ENCODE measurements at places on chromosomes 2 and 18. TPM values are rescaled to one million over a fixed set of nuclear protein-coding genes. Genes with fewer than 3 reads are reported as not detected.

DNA sequence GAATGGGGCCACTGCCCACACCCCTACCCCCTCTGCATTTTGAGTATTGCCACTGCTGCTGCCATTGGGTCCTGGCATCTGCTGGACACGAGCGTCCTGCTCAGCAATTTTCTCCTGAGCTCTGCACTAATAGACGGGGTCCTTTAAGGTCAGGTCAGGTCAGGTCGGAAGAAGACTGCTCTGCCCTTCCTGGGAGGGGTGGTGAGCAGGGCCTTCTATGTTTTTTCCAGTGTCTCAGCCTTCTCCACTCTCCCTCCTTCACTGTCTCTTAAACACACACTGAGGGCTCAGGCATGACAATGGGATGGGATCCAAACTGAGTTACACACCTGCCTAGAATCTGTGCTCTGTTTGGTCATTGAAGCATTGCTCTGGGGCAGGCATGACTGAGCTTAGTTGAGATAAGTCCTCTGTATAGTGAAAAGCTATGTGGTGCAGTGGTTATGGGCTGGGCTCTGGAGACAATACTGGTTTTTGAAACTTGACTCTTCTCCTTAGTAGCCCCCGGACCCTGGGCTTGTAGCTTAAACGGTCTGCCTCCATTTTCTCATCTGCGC is 10.6 kb downstream of the MYO1B start:
- H3K27me3 ChIP-seq: no peaks in the 10 kb centered on the region
- no peak overlapping the region for H3K4me3 ChIP-seq
- DNase-seq: no peak
- H3K4me1 ChIP-seq: peaks cover 71% of the 10 kb centered on the region

The TSPYL6 gene
- not detected for total RNA-seq

GRCh38 chr2:12716032-12716281 is 779 bp upstream of the TRIB2 start:
- H3K27me3 ChIP-seq: peaks cover 6% of the 10 kb centered on the region
- H3K4me1 ChIP-seq: peaks cover 25% of the 10 kb centered on the region
- peak overlapping the region; percentile 55 for H3K4me3 ChIP-seq

GRCh38 chr18:24544949-24545348 is 84.5 kb downstream of the HRH4 start:
- no peak overlapping the region for H3K27ac ChIP-seq
- no peaks in the 10 kb centered on the region for H3K27me3 ChIP-seq
- no peak for DNase-seq
- no peaks in the 10 kb centered on the region for H3K4me1 ChIP-seq

DNA sequence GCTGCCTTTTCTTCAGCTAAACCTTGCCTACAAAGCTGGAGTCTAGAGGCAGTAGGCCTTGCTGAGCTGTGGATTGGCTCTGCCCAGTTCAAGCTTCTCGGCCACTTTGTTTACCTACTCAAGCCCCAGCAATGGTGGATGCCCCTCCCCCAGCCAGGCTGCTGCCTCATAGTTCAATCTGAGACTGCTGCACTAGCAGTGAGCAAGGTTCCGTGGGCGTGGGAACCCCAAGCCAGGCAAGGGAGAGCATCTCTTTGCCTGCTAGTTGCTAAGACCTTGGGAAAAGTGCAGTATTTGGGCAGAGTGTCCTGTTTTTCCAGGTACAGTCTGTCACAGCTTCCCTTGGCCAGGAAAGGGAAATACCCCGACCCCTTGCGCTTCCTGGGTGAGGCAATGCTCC is 68.9 kb downstream of the VAPA start:
- H3K27me3 ChIP-seq: peaks cover 4% of the 10 kb centered on the region
- no peak overlapping the region for H3K4me3 ChIP-seq
- peaks cover 7% of the 10 kb centered on the region for H3K4me1 ChIP-seq
- H3K36me3 ChIP-seq: no peaks in the 10 kb centered on the region
- H3K27ac ChIP-seq: no peak overlapping the region

DNA sequence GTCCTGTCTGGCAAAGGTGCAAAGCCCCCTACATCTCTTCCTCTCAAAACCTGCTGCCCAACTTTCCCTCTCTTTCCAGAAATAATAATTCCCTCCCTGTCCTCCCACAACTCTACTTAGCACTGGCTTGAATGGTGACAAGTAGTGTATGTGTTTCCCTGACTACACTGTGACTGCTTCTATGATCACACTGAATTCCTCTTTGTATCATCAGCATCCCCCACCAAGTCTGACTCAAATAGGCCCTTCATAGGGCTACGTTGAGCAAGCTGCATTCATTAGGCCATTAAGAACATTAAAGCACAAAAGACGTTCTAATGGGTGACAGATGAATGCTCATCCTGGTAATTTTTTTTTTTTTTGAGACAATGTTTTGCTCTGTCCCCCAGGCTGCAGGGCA is 13.7 kb upstream of the ST3GAL5 start:
- H3K4me3 ChIP-seq: no peak overlapping the region
- H3K27me3 ChIP-seq: no peaks in the 10 kb centered on the region
- no peak overlapping the region for H3K27ac ChIP-seq
- H3K36me3 ChIP-seq: no peaks in the 10 kb centered on the region

The ASB18 gene
- total RNA-seq: not detected

DNA sequence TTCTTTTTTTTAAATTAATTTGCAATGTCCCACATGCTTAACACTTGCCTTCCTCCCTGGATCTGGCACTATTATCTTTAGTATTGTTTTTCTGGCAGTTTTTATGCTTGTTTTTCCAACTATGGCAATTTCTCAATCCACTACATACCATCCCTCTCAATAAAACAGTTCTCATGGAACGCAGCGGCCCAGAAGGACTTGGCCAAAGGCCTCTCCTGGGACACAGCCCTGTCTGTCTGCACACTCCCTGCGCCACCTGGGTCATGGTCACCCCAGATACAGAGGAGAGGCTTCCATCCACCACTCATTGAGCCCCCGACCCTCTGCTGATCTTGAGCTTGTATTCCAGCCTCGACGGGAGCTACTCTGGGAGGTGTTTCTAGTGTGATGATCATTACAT is 91.2 kb downstream of the TWIST2 start:
- H3K4me3 ChIP-seq: no peak overlapping the region
- DNase-seq: no peak
- no peaks in the 10 kb centered on the region for H3K36me3 ChIP-seq
- H3K27me3 ChIP-seq: peaks cover 65% of the 10 kb centered on the region
- no peak overlapping the region for H3K27ac ChIP-seq
- no peaks in the 10 kb centered on the region for H3K4me1 ChIP-seq

The DSG4 gene
- not detected for total RNA-seq

DNA sequence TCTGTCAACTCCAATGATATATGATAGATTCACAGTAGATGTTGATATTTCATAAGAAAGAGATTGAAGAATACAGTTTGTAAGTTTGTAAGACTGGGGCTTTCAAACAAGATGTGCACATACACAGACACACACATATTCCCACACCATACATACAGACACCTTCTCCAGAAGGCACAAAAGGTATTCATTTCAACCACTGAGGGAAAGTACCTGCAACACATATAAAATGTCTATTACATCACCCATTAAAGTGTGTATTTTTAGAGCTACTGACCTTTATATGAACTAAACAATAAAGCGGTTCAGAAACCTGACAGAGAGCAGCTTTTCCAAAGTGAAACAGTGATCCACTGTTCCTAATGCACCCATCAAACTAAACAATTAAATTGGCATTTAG is 53.3 kb downstream of the CCDC148 start:
- no peak for DNase-seq
- no peaks in the 10 kb centered on the region for H3K4me1 ChIP-seq
- H3K4me3 ChIP-seq: no peak overlapping the region

DNA sequence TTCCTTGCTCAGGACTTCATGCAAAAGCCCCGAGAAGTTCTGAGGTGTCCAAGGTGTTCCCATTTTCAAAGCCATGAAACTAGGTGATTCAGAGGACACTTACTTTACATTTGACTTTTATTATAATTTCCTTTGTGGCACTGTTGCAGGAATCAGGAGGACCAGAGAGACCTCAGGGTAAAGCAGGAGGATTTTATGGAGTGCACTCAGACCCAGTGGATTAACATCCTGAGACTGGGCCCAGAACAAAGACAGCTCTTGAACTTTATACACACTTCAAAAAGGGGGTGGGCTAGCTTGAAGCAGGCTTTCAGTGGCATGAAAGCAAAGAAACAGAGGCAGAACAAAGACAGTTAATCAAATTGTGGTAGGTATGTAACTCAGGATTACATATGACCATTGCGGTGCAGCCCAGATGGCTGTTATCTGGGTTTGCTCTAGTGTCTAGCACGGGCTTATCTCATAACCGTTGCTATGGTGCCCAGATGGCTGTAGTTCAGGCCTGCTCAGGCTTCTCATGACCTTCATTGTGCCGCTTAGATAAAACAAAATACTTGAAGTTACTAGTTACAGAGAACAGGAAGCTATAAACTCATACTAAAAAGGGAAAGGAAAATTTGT is 39.4 kb downstream of the TMEM182 start:
- no peak for DNase-seq
- H3K27me3 ChIP-seq: no peaks in the 10 kb centered on the region
- peaks cover 37% of the 10 kb centered on the region for H3K4me1 ChIP-seq
- no peak overlapping the region for H3K4me3 ChIP-seq
- H3K27ac ChIP-seq: no peak overlapping the region
- peaks cover 19% of the 10 kb centered on the region for H3K36me3 ChIP-seq

DNA sequence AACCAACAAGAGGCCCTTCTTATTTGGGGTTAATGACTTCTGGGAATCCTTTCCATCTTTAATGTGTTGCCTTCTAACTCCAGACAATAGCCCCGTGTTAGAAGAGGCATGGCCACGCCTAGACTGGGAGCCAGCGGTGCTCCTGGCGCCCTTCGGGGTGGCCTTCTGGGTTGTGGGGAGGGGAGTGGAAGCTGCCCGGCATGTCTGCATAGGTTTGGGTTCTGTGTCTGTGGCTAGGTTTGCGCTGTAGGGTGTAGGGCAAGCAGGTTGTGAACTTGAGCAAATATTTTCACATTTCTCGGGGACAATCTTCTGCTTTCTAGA is 40.4 kb downstream of the CELF4 start:
- peaks cover 82% of the 10 kb centered on the region for H3K27me3 ChIP-seq
- no peaks in the 10 kb centered on the region for H3K4me1 ChIP-seq
- no peak overlapping the region for H3K4me3 ChIP-seq
- H3K27ac ChIP-seq: no peak overlapping the region
- DNase-seq: no peak
- H3K36me3 ChIP-seq: no peaks in the 10 kb centered on the region

The SCN1A gene
- total RNA-seq: 39.4 TPM

GRCh38 chr18:29711932-29712331 is 1330.6 kb downstream of the DSC3 start:
- DNase-seq: no peak
- H3K36me3 ChIP-seq: no peaks in the 10 kb centered on the region
- no peak overlapping the region for H3K4me3 ChIP-seq
- no peak overlapping the region for H3K27ac ChIP-seq
- no peaks in the 10 kb centered on the region for H3K27me3 ChIP-seq

DNA sequence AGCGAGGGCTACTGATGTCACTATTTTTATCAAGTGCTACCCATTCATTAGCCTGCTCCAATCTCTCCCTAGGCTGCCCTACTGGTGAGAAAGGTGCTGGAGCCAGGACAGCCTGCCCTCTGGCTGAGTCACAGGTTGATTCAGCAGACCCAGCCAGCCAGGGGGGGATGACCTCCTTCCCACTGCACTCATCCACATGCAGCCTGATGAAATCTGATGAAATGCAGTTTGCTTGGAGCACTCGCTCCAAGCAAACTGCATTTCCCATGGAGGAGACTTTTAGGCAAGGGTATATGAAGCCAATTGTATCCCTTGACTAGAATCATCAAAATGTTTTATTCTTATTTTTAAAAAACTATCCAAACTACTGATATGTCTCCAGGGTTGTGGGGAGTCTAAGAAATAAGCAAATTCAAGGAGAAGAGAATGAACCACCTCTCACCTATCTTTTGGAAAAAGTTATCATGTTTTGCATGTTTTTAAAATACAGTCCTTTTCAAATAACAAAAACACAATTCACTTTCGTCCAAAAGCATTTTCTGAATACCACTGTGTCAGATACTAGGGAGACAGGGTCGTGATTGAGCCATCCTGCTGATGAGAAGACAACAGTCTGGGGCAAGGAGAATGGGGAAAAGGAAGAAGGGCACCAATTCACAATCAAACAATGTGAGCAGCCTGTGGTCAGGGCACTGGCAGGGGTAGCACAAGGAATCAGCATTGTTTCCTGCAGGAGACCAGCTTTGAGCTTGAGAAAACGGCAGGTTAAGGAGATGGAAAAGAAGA is 128.3 kb downstream of the AFF3 start:
- H3K27ac ChIP-seq: no peak overlapping the region
- H3K4me3 ChIP-seq: no peak overlapping the region
- H3K27me3 ChIP-seq: no peaks in the 10 kb centered on the region
- no peaks in the 10 kb centered on the region for H3K36me3 ChIP-seq
- DNase-seq: no peak
